T-helper 1 cell (primary cell): ENCODE measurements at places on chromosomes 12 and 14.

DNA sequence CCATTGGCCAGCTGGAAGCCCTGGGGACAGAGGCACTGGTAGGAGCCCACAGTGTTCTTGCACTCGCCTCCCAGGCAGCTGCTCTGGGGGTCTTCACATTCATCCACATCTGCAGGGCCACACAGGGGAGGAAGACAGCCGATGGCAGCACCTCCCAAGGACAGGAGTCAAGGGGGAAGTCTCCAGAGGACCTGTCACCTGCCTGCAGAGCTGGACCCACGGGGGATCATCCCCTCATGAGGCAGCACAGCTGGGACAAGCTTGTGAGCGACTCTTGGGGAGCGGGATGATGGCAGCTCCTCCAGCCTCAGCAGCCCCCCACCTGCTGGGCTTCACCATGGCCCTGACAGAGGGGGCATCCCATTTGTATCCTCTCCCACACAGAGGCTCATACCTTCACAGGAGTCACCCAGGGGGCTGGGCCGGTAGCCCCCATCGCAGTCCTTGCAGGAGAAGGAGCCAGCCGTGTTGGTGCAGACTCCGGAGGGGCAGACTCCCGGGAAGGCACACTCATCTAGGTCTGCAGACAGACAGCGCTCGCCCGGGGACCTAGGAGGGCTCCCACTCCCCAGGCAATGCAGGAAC is 15.4 kb downstream of the ISCA2 start:
- no peak for DNase-seq

DNA sequence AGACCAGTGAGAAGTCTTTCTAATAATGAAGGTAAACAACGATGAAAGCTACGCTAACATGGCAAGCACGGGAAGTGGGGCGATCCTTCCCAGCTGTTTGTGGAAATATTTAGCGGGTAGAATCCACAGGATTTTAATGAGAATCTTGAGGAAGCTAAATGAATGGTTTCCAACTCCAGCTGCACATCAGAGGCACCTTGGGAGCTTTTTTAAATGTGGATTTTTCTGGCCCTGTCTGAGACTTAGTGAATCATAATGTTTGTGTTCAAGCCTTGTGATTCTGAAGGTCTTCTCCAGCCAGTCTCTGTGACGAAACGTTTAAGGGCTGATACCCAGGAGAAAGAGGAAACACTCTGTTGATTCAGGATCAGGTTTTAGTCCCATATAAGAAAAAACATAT is 169.8 kb downstream of the CAPZA3 start:
- DNase-seq, result no peak

DNA sequence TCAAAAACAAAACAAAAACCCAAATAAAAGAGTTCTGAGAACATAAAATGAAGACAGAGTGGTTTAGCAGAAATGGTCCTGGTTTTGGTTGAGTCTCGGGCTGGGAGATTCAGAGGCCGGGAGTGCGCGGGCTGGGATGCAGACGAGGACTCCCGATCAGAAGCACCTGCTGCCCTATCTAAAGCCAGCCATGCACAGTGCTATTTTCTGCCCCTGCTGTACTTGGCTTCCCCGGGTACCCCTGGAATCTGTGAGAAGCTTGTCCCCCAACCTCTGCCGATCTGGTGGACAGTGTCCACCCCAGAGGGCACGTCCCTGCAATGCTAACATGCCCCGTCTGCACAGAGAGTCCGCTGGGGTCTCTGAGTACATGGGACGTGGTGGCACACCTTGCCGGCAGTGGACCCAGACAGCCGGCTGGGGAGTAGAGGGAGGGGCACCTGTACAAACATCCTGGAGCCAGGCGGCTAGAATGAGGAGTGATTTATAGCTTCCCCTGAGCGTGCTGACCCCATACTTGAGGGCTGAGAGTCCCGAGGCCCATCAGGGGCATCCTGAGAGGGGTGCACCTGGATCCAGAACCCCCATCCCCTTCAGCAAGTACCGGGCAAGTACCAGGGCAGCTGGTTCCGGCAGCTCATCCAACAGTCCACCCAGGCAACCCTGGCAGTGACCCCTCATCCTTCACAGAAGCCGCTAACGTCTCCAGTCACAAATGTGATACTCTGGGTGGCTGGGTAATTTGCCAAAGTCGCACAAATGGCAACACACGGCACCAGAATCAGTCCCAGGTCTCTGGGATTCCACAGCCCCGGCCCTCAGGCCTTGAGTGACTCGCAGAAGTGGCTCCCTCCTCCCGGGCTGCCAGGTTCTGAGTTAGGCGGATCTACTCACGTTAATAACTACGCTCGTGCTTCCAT is 37.1 kb downstream of the CHGA start:
- DNase-seq, result no peak

DNA sequence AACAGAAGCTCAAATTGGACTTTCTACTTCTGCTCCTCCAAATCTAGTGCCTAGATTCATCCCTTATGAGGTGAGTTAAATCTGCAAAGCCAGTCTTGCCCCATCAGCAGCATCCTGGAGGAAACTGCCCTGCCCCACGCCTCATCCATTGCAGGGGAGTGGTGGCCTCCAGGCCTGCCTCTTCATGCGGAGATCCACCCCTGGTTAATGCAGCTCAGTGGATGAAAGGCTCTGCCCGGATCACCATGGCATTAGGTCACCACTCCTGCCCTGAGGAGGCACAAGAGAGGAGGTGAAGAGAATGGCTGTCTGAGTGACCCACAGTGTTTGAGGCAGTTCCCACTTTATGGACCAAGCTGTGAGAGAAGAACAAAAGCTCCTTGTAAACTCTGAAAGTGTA is 218.1 kb downstream of the C12orf75 start:
- DNase-seq, result no peak

GRCh38 chr12:57094208-57095160 is 5.6 kb downstream of the NAB2 start:
- no peak for DNase-seq

GRCh38 chr14:88195676-88196075 is 127.4 kb downstream of the KCNK10 start:
- no peak for DNase-seq

DNA sequence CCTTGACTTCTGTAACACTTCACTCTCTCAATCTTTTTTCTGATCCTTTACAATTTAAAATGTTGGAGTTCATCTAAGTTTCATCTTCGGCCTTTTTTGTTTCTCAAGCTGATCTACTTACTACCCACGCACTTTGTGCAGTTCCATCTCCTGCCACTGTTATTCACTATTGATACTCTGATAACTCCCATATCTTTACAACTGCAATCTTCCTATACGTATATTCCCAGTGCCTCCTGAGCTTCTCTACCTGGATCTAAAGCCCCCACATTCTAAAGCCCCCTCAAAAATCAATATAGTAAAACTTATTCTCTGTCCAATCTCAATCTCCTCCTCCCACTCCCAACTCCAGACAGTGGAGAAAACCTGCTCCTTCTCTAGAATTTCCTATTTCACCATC is 5.9 kb downstream of the ATG2B start:
- DNase-seq, result no peak

- DNase-seq, result peak; percentile 37
Measured at GRCh38 chr12:62581288-62582064, 114.8 kb downstream of the MON2 start.

GRCh38 chr12:9113296-9113986 is 2.3 kb downstream of the A2M start:
- DNase-seq, result no peak

- no peak for DNase-seq
Measured at GRCh38 chr12:66647034-66647691, 31.7 kb downstream of the GRIP1 start.

DNA sequence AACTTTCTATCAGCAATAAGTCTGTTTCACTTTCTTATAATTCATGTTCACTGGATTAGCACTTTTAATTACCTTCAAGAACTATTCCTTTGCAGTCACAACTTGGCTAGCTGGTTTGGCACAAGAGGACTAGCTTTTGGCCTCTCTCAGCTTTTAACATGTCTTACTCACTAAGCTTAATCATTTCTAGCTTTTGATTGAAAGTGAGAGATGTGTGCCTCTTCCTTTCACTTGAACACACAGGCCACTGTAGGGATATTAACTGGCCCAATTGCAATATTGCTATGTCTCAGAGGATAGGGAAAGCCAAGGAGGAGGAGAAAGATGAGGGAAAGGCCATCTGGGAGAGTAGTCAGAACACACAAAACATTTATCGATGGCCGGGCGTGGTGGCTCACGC is 92.7 kb downstream of the PRICKLE1 start:
- DNase-seq, result no peak

DNA sequence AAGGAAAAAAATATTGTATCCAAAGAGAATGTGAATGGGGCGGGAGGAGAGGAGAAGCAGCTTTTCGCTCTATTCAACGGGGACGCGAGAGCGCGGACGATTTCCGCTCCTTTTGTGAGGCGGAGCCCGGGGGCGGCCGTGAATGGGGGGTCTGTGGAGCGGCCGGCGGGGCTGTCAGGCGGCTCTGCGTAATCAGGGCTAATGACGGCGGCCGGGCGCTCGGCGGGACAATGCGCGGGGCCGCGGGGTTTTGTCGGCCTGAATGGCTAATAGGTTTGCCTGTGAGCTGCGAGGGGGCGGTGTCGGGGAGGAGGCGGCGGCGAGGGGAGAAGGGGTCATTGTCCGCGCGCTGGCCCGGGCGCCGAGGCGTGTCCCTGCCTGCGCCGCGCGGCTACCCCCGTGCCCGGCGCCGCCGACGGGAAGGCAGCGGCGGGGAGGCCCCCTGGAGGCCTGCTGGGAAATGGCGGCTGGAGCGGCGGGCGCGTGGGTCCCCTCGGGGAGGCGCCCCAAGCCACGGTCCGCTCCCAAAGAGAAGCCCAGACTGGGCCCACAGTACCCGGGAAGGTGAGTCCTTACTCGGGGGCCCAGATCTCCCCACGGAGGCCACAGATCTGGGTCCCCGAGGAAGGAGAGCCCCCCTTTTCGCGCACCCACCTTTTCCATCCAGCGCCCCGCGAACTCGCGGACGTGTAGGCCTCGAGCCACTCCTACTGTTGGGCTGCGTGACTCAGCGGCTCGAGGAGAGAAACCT is 6.0 kb downstream of the SIX6 start:
- no peak for DNase-seq

GRCh38 chr12:52208424-52209165 is 16.8 kb upstream of the KRT80 start:
- DNase-seq, result no peak

GRCh38 chr14:52307905-52308304 is 6.2 kb upstream of the PTGER2 start:
- no peak for DNase-seq

DNA sequence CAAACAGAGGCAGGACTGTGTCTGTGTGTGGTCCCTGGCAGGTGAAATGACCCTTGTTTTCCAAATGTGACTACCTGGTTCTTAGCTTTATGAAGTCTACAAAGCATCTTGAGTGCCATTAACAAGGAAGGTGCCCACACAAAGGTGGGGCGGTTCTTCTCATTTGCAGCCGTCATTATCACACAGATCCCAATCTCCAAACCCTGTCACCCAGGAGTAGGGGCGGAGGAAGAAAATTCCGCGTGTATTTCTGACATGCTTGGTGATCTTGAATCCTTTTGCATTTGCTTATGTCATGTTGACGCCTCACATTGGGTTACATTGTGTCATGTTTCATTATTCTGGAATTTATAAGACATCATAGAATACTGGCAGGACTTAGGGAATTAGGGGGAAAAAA is 277.3 kb downstream of the VRK1 start:
- DNase-seq, result no peak

- no peak for DNase-seq
Measured at GRCh38 chr14:39265806-39266524, 32.2 kb downstream of the MIA2 start.

- no peak for DNase-seq
Measured at GRCh38 chr14:56205881-56206280, 87.7 kb downstream of the PELI2 start.

DNA sequence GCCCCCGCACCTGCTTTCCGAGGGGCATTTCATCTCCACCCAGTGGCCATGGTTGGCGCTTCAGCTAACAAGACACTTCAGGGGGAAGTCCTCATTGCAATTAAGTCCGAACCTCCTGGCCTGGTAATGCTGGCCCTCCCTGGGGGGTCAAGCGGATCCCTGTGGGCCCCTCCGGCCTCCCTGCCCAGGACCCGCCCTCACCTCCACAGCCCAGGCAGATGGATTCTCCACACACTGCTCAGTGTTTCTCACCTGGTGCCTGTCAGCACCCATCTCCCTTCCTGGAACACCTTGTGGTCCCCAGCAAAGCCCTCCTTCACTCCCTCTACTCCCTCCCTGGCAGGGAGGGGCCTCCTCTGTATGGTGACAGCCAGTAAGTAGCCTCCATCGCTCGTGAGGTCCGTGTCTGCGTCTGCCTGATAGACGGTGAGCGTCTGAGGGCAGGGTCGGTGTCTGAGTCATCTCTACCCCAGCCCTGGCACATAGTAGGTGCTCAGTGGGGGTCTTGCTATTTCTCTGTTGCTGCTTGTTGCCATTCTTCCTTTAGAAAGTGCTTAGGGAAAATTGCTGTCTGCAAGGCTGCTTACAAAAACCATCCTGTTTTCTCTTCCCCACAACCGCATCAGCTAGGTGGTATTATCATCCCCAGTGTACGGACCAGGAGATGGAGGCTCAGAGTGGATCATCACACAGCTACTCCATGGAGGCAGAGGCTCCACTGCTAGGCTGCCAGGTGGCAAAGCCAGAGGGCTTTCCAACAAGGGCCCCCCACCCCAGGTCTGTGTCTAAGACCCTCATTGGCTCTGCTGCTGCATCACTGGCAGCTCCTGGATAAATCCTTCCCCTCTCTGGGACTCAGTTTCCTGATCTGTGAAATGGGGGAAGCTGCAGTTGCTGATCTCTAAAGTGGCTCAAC is 39.7 kb upstream of the EML1 start:
- no peak for DNase-seq

GRCh38 chr14:104001003-104001402 is 58.7 kb upstream of the RD3L start:
- DNase-seq, result no peak

- DNase-seq, result no peak
Measured at GRCh38 chr12:48823281-48823680, 5.0 kb downstream of the CACNB3 start.

GRCh38 chr14:91349481-91350074 is 68.0 kb downstream of the CCDC88C start:
- peak; percentile 60 for DNase-seq

DNA sequence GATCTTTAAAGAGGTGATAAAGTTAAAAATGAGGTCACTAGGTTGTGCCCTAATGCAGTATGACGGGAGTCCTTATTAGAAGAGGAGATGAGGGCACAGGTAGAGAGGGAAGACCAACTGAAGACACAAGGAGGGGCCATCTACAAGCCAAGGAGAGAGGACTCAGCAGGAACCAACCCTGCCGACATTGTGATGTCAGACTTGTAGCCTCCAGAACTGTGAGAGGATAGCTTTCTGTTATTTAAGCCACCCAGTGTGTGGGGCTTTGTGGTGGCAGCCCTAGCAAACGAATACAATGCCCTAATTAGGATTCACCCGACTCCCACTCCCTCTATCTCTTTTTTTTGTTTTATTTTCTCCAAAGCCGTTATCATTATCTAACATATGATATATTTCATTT is 7.9 kb upstream of the IL26 start:
- DNase-seq, result no peak

- DNase-seq, result no peak
Measured at GRCh38 chr12:38956337-38956736, 50.9 kb upstream of the CPNE8 start.

DNA sequence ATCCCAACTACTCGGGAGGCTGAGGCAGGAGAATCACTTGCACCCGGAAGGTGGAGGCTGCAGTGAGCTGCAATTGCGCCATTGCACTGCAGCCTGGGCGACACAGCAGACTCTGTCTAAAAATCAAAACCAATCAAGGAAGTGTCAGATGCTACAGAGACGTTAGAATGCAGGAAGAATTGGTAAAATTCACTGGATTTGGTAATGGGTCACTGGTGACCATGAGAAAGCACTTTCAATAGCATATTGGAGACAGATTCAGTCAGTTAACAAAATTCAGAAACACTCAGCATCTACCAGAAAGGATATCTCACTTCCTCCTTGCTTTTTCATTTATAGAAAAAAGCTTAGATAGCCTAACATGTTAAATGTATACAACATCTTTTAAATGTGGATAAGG is 17.5 kb downstream of the BIN2 start:
- DNase-seq, result no peak
